ENCODE measurements at places on chromosomes 1 and 21.

- no peak for DNase-seq
Observed at GRCh38 chr1:247037511-247038320, 29.9 kb upstream of the ZNF695 start.

DNA sequence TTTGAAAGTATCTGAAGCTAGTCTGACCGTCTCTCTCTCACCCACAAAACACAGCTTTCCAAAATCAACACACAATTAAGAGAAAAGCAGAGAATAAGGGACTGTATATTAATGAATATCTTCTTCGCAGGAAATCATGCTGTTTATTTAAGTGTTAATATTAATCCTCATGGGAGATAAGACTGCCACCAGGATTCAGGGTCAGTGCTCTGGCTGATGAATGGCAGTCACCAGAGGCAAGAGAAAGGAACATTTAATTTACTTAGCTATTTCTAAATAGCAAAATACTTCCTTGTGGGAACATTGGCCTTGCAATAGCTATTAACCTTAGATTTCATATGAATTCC lies 2.2 kb downstream of the SCYL3 start:
- no peak for DNase-seq

- no peak for DNase-seq
Observed at GRCh38 chr21:25994758-25995163, 175.8 kb downstream of the APP start.

DNA sequence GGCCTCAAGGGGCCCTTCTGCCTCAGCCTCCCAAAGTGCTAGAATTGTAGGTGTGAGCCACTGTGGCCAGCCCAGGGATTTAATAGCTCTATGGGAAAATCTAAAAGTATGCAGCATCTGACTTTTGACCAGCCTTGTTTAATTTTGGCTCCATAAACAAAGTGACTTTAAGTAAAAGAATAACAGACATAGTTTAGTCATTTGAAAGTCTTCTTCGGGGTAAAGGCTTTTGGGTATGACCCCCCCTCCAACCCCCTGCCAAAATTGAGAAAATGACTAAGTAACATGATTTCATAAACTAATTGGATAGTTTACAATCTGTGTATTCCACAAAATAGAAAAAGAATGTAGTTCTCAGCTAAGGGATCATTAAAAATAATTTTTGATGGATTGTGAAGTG lies 17.0 kb downstream of the GPBP1L1 start:
- DNase-seq: no peak

GRCh38 chr1:37425221-37425620 lies 49.2 kb upstream of the ZC3H12A start:
- no peak for DNase-seq

DNA sequence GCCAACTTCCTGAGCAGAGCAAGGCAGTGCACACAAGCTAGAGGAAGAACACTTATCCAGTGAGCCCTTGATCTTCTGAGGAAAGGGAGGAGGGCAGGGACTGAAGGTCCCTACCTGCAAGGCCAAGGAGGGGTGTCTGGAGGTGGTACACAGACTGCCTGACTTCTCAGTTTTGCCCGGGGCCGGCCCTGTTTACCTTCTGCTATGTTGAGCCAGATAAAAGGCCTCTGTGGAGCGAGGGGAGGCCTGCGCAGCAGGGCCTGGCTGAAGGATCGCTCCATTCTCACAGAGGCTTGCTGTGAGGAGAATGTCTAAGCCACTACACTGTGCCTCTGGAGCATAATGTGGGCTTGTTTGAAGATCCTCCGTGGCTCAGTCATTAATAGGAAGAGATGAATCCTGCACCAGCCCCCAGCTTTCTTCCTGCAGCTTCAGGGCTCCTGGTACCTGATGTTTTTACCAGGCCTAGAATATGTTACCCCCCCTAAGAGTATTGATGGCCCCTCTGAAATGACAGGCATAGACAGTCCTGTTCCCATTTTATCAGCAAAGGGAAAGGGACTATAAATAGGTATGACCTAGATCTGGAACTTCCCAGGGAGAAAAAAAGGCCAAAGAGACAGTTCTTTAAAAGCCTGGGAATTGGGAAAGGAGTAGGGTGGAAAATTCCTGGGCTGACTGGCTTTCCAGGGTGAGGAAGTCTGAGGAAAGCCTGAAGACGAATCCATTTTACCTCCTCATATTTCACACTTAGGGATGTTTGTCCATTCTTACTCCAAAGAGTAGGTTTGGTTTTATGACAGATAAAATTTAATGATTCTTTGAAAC lies 4.7 kb downstream of the POGK start:
- no peak for DNase-seq

DNA sequence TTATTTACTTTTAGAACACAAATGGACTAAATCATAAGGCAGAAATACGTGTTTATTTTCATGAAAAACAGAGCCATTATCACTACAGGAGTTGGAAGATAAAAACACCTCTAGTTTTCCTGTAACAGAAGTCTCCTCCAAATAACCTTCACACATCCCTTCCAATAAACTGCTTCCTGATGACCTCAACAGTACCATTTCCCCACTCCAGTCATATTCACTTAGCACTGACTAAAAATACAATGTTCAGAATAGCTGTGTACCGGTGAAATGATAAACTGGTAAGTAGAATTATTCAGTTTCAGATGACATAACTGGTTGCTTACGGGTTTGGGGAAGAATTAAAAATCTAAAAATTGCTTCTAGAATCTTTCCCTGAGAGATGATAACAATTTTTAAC lies 137.9 kb downstream of the DENND1B start:
- DNase-seq: no peak

DNA sequence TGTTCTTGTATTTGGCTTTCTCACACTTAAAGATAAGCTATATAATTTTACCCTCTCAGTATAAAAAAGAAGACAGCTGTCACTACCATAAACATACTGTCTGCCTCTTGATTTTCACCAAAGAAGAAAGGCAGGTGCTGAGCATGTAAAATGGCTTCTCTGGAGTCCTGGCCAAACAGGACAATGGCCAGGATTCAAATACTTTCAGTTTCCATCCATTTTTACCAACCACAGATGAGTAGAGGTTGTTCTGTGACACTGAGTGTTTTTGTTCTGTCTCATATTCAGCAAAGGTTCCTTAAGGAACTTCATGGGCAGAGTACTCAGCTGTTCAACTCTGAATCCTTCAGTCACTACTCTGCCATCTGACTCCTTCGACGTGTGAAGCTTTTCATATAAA lies 29.4 kb upstream of the RAB3GAP2 start:
- DNase-seq: no peak

DNA sequence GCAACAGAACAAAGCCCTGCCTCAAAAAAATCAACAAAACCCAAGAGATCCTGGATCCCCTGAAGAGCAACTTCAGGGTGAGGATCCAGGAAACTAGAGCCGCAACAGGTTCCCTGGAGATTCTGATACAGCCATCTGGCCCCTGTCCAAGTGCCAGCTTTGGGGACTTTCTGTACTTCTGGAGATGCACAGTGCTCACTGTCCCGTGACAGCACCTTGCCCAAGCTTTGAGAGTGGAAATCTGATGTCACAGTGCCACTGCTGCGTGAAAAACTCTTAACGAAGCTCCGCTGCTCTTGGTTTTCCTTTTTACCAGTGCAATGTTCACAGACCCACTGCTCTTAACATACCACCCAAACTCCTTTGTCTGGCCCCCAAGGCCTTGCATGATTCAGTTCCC lies 26.3 kb downstream of the STK40 start:
- no peak for DNase-seq

- no peak for DNase-seq
Observed at GRCh38 chr1:112033439-112034120, 44.1 kb upstream of the KCND3 start.

DNA sequence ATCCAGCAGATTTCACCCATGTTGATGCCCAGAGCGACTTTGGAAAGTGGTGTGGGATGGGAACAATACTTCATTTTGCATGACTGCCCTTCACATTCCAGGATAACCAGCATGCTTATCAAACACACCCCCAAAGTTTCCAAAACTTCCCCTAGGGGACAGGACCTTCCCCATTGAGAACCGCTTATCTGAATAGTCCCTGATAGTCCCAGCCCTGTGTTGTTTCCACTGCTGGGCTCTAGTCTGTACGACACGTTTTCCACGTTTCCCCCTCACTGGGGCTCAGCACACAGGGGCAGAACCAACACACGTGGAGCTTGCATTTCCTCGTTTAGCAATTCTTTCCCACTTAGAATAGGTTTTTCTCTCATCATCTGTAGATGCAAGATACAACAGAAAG lies 61.0 kb downstream of the BACE2 start:
- DNase-seq: no peak

GRCh38 chr1:168408884-168409283 lies 128.2 kb downstream of the TBX19 start:
- DNase-seq: no peak

- no peak for DNase-seq
Observed at GRCh38 chr1:178689769-178690168, 35.3 kb upstream of the RALGPS2 start.

DNA sequence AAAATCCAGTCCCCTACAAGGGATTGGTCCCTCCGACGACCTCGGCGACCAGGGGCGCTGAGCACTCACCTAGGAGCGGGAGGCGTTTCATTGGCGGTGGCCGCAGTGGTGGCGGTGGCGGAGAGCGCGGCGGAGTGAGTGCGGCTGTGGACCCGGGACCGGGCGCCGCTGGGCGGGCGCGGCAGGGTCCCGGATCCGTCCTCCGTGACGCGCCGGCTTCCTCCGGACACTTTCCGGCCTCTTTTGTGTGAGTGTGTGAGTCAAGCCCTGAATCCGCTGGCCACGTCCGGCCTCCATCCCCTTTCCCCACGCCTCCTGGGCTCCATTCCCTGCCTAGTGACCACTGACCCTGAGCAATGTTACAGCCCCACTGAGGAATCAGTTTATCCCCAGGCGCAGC lies at the start of gene ADGRL4:
Gene ADGRL4 (minus strand): TSS at position 167 of the 400 bp plus-strand sequence. CDS start 76 bp downstream, at position 91.
- DNase-seq: no peak

DNA sequence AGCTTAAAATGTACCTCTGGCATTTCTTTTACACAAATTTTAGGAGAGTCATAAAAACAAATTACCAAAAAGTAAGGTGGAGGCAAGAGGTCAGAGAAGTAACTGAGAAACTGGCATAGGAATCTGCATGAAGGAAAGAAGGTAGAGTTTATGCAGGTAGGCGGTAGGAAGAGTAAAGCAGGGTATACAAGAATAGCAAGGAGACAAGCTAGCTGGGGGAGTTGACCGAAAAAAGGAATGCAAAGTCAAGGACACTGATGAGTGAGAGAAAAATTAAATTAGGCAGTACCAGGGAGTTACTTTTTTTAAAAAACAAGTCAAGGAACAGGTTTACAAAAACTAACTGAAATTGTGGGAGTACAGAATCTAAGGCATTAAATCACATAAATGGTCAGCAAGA lies 56.0 kb downstream of the FOXJ3 start:
- DNase-seq: no peak

GRCh38 chr1:100710906-100711682 lies 8.4 kb upstream of the VCAM1 start:
- no peak for DNase-seq

DNA sequence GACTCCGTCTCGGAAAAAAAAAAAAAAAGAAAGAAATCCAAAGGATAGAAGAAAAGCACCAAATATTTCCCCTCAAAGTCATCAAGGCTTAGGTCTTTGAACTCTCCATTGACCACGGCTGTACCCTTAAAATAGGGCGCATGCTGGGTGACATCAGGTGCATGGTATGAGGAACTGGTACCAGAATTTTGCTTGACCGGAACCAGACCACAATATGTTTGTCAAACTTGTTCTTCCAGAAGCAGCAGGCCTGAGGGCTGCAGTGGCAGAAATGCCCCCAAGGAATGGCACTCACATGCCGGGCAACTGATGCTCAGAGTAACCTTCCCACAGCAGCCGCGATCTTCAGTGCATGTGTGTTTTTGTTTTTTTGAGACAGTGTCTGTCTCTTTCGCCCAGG lies 21.0 kb downstream of the RCC1 start:
- peak; percentile 87 for DNase-seq

GRCh38 chr1:226643177-226643576 lies 94.6 kb downstream of the STUM start:
- no peak for DNase-seq

- no peak for DNase-seq
Observed at GRCh38 chr21:34836103-34836932, 167.5 kb downstream of the CLIC6 start.

DNA sequence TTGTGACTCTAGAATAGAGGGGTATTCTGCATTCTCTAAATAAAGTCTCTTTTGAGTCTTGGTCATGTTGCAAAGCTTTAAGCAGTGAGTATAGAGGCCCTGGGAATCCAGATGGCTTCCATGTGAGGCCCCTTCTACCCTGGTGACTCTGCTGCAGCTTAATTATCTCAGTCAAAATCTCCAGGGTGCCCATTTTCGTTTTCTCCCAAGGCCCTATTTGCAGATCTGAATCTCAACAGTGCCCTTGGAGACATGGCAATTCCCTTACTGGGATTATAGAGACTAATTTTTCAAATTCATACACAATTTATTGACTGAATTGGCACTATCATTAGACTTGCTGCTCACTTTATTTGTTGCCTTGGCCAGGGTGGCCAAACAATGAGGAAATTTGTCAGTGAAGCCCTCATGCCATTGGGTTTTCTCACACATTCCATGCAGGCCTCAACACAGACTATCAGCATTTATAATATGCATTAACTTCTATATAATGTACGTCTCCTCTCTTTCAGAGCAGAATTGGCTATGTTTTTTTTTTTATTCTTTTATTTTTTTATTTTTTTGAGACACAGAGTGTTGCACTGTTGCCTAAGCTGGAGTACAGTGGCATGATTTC lies 35.1 kb downstream of the PROX1 start:
- no peak for DNase-seq

- DNase-seq: no peak
Observed at GRCh38 chr1:21517161-21517589, 8.0 kb downstream of the ALPL start.

DNA sequence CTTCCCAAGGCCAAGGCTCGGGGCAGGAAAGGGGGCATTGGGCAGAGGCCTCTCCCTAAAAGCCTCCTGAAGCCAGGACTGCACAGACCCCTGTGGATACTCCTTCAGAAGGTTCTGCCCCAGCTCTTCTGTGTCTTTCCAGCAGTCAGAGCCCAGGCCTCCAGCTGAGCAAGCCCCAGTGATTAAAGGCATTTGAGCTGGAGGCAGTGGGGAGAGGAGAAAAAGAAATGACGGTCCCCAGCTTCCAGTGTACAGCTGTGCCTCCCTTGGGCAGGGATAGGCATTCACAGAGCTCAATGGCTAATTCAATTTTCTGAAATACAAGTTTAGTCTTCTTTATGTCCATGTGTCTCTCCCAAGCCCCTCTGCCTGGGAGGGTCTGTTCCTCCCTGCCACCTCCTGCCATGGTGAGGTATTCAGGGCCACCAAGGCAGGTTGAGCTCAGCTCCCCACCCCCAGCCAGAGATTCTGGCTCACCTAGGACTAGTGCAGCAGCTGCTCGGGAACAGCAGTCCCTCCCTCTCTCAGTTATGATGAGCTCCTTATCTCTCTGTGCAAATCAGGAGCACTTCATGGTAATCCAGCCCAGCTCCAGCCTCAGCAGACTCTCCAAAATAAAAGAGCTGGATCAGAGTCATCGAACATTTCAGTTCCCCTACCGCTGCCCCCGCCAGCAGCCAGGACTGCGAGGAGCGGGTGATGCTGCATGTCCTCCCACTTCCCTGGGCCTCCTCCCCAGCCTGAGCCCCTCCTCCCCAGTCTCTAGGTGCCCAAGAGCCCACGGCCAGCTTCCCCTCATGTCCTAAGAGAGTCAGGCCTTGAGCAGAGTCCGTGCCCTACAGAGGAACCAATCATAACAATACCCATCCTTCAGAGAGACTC lies 208.4 kb upstream of the ZC3H12A start:
- DNase-seq: no peak

GRCh38 chr1:31765041-31765467 lies 914 bp upstream of the ADGRB2 start:
- DNase-seq: no peak
